Dorsolateral prefrontal cortex (tissue), 122 donors: ENCODE measurements at places on chromosomes 3 and 15.

DNA sequence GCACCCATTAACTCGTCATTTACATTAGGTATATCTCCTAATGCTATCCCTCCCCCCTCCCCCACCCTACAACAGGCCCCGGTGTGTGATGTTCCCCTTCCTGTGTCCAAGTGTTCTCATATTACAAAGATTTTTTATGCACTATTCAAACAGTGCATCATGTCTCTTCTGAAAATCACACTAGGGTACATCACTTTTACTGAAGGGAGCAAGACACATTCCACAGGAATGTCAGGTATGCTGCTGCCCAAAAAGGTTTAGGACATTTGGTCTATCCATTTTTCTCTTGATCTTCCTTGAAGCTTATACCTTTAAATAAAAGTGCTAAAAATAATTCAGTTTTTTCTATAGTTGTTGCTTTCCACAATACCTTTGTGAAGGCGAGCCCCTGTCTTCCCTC lies 9.2 kb upstream of the EPHA3 start:
- no peak for DNase-seq

DNA sequence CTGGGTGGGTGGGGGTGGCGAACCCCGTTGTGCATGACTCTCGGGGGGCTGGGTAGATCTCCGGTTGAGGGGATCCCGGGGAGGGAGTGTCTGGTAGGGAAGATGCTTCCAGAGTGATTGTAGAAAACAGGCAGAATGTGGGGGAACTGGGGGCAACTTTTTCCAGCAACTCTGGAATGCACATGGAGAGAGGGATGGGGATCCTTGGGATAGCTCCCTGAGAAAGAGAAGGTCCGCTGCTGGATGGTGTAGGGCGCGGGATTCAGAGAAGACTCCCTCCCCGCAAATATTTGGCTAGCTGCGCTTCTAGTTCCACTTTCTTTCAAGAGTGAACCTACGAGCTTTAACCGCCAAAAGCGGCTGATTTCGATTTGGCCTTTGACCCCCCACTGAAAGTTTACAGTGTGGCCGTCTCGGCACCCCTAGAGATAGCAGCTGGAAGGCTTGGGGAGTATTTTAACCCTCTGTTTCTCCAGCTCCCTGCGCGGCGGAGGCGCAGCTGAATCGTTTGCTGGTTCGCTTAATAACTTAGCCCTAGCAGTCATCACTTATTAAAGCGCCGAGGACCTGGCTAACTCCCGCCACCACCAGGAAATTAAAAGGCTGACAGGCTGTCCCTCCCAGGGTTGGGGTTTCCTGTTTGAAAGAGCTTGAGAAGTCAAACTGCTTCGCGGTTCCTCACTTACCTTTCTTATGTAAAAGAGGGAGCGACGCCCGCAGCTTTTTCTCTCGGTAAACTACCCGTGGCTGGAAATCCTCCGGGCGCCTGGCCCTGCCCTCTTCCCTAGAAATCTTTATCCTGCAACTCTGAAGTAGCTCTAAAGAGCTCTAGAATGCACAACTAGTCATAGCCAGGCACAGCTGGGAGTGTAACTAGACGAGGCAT lies 1.2 kb downstream of the PHLDB2 start:
- DNase-seq = no peak

DNA sequence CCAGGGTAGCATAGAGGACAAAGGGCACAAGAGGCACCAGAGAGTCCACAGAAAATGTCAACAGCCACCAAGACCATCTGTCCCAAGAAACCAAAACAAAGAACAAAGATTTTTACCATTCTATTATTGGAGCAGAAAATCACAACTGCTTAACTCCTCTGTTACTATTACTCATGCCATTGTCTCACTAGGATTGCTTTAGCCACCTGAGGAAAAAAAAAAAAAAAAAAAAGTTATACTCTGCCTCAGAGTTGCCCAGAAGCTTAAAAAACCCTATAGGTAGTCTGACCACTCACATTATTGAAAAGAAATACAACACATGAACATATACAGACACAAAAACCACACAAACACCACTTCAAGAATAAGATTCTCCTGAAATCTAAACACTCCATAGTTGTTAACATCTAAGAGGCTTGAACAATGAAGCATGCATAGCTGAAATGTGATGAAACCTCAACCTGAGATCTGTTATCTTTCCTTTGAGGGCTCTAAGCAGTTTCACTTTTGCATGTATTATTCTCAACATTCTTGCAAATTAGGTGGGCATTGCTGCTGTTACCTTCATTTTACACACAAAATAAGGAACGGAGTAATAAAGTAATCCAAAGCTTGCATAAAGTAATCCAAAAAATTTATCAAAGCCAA lies 85.4 kb downstream of the IGSF11 start:
- DNase-seq = no peak

GRCh38 chr3:15476378-15476777 lies 45.1 kb downstream of the COLQ start:
- no peak for DNase-seq

DNA sequence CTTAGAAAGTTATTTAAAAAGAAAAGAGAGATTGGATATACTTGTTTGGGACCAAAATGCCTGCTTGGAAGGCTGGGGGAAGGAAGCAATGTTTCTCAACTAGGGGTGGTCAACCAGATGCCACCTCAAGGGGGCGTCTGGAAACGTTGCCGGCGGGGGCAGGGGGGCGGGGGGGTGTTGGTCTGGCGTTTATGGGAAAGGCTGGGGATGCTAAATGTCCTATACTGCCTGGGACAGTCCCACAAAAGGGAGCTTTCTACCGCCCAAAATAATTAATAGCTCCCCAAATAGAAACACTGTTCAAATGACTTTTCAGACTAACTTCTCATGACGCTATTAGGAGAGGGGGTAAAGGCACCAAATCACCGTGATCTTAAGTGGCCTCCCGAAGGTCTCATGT lies 2.2 kb downstream of the POLG start:
- DNase-seq = no peak

DNA sequence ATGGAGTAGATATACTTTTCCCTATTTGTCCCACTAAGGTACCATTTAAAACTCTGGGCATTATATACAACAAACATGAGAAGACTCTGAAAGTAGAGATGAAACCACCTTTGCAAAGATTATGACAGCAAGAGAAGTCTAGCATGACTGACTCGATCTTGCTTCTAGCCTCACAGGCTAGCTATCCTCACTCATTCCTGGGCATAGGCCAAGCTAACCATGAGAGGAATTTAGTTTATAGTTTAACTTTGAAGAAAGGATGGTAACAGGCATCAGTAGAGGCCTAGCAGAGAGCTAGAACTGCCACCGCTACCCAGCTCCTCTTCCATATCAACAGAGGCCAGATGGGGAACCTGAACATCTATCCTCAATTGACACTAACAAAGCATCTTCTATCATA lies 63.5 kb upstream of the FSIP1 start:
- DNase-seq = no peak
